Fibroblast of lung (primary cell): ENCODE measurements at places on chromosomes 2 and 18.

GRCh38 chr2:187500585-187501359, 52.7 kb upstream of the CALCRL start:
- peak; percentile 68 for DNase-seq

DNA sequence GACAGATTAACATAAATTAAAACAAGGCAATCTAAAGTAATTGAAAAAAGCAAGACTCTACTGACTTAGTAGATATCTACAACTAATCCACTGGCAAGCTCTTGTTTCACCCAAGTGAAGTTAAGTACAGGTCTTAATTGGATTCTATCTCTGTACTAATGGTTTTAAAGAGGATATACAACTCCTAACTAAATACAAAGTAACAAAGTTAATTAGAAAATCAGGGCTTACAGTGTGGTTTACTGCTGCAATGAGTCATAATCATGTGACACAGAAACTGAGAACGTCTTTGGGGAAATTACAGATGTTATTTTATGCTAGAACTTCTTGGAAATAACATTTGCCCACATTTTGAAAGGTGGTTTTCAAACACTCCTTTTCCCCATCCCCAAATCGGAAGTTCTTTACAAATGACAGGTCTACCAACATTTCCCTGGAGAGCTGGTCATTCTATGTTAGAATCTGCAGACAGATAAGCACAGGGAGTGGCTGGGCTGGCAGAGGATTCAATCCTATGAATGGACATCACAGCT, 245.3 kb downstream of the STK39 start:
- DNase-seq, result peak; percentile 65

- DNase-seq, result no peak
Observed at GRCh38 chr2:106363791-106364190, 104.4 kb downstream of the RGPD3 start.

DNA sequence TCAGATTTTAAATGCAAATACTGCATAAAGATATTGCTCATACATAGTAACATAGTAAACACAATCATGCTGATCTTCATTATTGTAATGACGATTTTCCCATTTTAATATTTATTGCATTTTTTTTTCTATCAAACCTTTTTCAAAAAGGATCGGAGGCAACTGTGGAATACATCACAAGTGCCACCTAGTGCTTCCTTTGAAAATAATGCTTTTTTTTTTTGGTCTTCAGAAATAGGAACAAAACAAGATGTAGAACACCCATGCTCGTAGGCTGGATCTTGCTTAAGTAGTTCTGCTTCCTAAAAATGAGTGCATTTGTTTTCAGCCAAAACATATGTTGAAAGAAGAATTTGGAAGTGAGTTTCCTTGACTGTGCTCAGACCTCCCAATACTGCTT, 35.7 kb upstream of the GPR155 start:
- peak; percentile 31 for DNase-seq

DNA sequence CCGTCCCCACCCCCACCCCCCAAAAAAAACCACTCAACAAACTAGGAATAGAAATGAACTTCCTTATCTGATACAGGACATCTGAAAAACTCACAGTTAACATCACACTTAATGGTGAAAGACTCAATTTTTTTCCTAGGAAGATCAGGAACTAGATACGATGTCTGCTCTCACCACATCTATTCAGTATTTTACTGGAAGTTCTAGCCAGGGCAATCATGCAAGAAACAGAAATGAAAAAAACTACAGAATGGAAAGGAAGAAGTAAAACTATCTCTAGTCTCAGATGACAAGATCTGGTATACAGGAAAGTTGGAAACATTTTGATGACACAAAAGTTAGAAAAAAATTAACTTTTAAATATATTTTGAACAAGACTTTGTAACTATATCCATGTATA, 114.4 kb upstream of the FZD5 start:
- no peak for DNase-seq

DNA sequence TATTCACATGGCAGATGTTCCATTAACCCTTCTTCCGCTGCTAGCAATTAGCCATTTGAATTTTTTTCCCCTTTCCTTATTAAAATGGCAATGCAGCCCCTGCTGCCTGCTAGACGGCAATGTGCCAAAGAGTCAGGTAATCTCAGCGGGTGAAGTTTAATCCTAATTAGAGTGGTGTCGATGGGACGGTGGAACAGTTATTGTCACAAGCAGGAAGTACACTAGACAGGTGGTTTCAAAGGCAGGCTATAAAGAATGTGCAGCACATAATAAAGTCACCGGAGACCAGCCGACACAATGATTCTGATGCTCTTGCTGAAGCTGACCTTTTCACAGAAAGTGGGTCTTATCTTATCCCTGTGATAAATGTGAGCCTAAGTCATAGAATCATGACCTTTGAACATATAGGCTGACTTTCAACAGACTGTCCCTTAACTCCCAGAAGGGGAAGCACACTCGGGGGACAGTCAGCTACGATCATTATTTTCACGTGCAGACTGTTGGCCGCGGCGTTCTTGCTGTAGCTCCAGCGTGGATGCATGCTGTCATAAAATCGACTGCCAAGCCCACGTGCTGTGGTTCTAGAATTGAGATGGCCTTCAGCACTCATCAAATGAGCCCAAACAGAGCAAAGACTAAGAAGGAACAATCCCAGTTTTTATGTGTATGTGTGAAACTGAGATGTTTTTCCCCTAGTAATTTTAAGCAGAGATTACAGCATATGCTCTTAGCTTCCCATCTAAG, 926.2 kb upstream of the SOX11 start:
- no peak for DNase-seq

- DNase-seq, result no peak
Observed at GRCh38 chr2:226076529-226076928, 677.0 kb downstream of the NYAP2 start.

DNA sequence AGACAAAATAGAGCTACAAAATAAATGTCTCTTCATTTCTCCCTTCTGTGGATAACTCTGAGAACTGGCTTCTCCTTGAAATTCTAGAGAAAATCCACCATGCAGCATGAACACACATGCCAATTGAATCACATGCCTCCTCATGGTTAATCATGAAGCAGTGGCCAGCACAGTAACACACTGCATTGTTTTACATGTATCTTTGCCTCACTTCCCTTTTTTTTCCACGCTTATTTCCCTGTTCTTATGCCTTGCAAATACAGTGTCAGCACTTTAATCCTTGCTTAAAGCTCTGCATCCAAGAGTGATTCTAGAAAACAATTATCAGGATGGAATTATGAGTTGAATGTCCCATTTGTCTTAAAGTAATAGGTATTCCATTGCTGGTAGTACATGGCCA, 50.3 kb upstream of the ZBTB7C start:
- no peak for DNase-seq

DNA sequence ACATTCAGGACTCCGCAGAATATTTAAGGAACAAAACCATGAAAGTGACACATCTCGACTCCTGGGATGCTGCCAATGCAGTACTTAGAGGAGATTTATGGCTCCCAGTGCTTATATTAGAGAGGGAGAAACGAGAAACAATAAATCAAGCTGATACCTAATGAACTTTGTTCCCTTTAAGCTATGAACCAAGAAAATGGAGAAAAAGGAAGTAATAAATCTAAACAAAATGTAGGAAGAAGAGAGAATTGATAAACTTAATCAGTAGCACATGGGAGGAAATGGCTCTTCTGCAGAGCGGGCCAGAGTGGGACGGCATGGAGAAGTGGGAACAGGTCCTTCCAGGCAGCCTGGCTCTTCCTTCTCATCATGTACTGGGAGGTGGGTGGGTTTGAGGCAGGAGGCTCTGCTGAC, 42.7 kb downstream of the NPPC start:
- peak; percentile 56 for DNase-seq

GRCh38 chr2:241412144-241412543, 56.1 kb downstream of the FARP2 start:
- peak; percentile 94 for DNase-seq

- no peak for DNase-seq
Observed at GRCh38 chr2:100894105-100894795, 74.3 kb downstream of the NPAS2 start.

- DNase-seq, result peak; percentile 42
Observed at GRCh38 chr2:64166637-64167420, 22.6 kb upstream of the PELI1 start.

- no peak for DNase-seq
Observed at GRCh38 chr2:221001381-221001801, 570.7 kb downstream of the EPHA4 start.

DNA sequence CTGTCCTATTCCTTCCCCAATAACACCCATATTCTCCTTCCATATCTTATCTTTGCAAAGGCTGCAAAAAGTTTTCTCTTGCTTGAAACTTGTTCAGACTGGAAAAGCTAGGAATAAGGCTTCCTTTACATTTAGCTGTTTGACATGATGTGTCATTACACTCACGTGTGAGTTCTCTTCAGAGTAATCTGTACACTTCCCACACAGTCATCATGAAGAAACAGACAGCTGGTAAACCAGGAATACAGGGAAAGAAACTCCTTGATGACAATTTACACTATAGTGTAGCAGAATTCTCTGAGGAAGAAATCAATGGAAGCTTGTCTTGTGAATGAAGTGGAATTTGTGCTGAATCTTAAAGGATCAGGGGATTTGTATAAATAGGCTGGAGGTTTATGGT, 628.6 kb upstream of the CDH2 start:
- DNase-seq, result no peak

GRCh38 chr18:71242981-71243380, 954.1 kb downstream of the SOCS6 start:
- DNase-seq, result no peak

DNA sequence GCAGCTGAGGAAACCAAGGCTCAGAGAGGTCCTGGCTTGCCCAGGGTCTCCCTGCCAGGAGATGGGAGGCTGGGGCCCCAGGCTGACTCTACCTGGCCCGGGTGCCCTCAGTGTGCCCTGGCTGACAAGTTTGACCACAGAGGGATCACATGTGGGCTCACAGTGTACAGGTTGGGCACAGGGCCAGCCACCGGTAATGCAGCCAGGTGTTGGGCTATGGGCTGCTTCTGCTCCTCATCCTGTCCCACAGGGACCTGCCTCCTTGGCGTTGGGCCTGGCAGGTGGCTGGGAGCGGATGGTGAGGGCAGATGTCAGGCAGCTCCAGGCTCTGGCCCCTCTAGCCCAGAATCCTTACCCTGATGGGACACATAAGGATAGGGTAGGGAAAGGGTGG, 250.5 kb downstream of the LOXHD1 start:
- DNase-seq, result no peak

GRCh38 chr2:170375192-170375591, 197.2 kb downstream of the MYO3B start:
- no peak for DNase-seq

- DNase-seq, result no peak
Observed at GRCh38 chr2:143282684-143283083, 153.5 kb downstream of the ARHGAP15 start.

- no peak for DNase-seq
Observed at GRCh38 chr2:120510751-120511395, 164.9 kb downstream of the INHBB start.

DNA sequence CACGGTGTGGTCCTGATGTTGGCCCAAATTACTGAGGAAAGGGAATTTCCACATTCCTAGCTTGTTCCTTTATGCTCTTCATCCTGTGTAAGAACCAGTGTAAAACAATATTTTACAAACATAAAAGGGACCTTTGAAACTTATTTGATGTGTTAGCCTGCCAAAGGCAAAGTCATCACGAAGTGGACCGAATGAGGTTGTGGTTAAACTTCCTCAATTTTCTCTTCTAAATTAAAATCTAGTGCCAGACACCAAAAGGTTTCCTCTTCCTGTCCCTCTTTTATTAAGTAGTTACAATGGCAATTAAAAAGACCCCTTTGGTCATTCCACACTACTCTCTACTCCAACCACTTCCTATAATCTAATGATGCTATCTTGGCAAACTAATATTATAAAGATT, 279.8 kb downstream of the AFF3 start:
- no peak for DNase-seq

GRCh38 chr2:131567891-131568290, 40.2 kb downstream of the CCDC74A start:
- DNase-seq, result no peak

GRCh38 chr2:98697651-98698337, 33.1 kb downstream of the MGAT4A start:
- no peak for DNase-seq

GRCh38 chr2:83067947-83068346, 1391.1 kb downstream of the SUCLG1 start:
- DNase-seq, result no peak

DNA sequence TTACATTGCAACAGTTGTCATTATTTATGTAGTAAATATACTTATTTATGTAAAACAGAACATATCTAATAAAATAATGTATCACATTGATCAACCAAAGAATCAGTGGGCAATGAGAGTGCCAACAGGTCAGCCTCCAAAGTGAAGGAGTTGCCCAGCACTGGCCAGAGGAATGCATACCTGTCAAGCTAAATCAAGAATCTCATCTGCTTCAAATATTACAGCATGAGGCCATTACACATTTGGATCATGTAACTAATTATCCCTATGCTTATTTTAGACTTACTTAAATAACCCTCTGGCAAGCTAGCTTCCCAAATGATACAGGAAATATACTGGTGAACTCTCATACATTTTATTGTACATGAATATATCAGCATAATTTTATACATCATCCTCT, 1211.7 kb upstream of the ACVR2A start:
- no peak for DNase-seq

GRCh38 chr2:19744456-19745199, 157.2 kb downstream of the TTC32 start:
- no peak for DNase-seq

GRCh38 chr2:229943770-229944449, 21.6 kb downstream of the FBXO36 start:
- DNase-seq, result no peak

- DNase-seq, result peak; percentile 25
Observed at GRCh38 chr2:106053116-106053515, 141.0 kb downstream of the UXS1 start.

DNA sequence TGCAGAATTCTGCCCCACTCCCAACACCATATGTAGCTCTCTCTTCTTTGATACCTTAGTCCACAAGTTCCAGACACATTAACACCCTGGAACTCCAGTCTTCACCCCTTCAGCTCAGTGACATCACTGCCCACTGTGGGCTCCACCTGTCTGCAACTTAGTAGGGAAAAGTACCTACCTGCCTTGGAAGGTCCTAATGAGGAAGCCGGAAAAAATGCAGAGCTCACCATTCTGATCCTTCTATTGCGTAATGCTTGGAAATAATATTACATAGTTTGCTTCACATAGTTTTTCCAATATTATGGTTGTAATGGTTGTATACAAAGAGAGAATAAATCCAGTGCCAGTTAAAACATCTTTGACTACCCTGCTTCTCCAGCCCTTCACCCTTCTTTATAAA, 738.4 kb downstream of the RNF144A start:
- no peak for DNase-seq

GRCh38 chr2:160921386-160921964, 238.8 kb upstream of the TANK start:
- no peak for DNase-seq

DNA sequence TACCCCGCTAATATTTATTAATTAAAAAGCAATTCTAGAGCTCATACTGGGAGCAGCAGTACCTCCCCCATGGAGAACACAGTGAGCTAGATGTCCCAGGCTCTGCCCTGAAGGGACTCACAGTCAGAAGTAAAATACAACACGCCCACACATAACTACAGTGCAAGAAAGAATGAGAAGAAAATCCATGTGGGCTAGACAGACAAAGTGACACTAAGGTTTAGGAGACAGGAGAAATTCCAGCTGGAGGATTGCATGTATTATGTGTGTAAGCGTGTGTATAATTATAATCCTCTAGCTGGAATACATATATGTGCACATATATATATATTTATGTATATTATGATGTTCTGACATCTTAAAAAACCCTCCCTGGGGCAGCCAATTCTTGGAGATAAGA, 15.7 kb downstream of the SOWAHC start:
- DNase-seq, result no peak

- DNase-seq, result no peak
Observed at GRCh38 chr2:42050703-42051542, 3.1 kb downstream of the PKDCC start.
